ENCODE measurements at places on chromosomes 3 and 15.

GRCh38 chr3:126208182-126208581 lies 27.8 kb upstream of the ALDH1L1 start:
- no peak overlapping the region for H3K27ac ChIP-seq
- no peak for DNase-seq
- peaks cover 6% of the 10 kb centered on the region for H3K36me3 ChIP-seq
- peaks cover 50% of the 10 kb centered on the region for H3K27me3 ChIP-seq
- no peak overlapping the region for H3K4me3 ChIP-seq

- H3K4me1 ChIP-seq, result peaks cover 13% of the 10 kb centered on the region
- H3K27ac ChIP-seq, result no peak overlapping the region
- DNase-seq, result no peak
- no peak overlapping the region for H3K4me3 ChIP-seq
Measured at GRCh38 chr3:31404871-31405270, 127.9 kb upstream of the STT3B start.

GRCh38 chr3:127495821-127496655 lies 94.5 kb downstream of the TPRA1 start:
- no peak for DNase-seq
- H3K36me3 ChIP-seq, result no peaks in the 10 kb centered on the region
- H3K4me3 ChIP-seq, result no peak overlapping the region

- no peaks in the 10 kb centered on the region for H3K4me1 ChIP-seq
- no peaks in the 10 kb centered on the region for H3K36me3 ChIP-seq
- no peak overlapping the region for H3K27ac ChIP-seq
- no peak for DNase-seq
- no peaks in the 10 kb centered on the region for H3K27me3 ChIP-seq
- H3K4me3 ChIP-seq, result no peak overlapping the region
Measured at GRCh38 chr3:168881804-168882203, 781.7 kb downstream of the MECOM start.

DNA sequence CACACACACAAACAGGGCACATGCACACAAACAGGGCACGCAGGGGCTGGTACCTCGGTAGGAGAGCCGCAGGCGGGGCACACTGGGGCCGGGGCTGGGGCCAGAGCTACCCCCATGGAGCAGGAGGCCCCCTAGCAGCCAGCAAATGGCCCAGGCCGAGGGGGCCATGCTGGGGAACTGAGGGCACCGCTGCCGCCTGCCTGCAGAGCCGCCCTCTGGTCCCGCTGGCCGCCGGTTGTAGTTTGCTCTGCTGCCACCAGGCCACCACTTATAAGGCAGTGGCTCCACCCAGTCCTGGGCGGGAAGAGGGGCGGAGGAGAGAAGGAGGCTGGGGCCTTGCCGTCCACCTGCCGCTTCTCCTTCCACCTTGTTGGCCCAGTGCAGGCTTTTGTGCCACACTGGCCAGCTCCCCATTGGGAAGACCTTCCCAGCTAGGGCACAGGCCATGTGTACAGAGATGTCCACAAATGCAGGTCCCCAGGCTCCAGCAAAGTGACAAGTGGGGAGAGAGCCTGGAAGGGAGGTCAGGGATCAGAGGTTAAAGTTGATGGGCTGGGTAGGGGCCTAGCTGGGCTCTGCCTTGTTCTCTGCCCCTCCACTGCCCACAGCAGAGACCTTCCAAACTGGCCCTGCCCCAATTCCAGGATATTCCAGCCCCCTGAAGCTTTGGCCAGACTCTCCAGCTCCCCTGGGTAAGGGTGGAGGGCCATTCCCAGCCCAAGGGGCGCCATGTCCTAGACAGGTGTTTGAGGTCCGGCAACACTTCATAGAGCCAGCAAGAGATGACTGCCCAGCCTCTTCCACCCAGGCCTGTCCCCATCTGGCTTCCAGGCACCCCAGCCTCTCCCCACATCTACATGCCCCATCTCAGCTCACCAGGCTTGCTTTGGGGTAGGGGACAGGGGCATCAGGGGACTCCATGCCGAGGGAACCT lies at the start of gene SEMA3G:
Gene SEMA3G, minus strand, starts transcription at position 244 of the 934 bp plus-strand sequence. Its CDS starts 76 bp downstream, at position 168.
- H3K27ac ChIP-seq, result no peak within 1 kb of the TSS
- peaks cover 7% of the 10 kb centered on the region for H3K4me1 ChIP-seq
- peak; percentile 66 for DNase-seq
- peak within 1 kb of the TSS; percentile 33 for H3K4me3 ChIP-seq

Measured in T-helper 17 cell (primary cell).